Sciatic nerve (tissue), 2 donors: ENCODE measurements at places on chromosomes 12 and 14. TPM values are rescaled to one million over a fixed set of nuclear protein-coding genes. Genes with fewer than 3 reads are reported as not detected.

DNA sequence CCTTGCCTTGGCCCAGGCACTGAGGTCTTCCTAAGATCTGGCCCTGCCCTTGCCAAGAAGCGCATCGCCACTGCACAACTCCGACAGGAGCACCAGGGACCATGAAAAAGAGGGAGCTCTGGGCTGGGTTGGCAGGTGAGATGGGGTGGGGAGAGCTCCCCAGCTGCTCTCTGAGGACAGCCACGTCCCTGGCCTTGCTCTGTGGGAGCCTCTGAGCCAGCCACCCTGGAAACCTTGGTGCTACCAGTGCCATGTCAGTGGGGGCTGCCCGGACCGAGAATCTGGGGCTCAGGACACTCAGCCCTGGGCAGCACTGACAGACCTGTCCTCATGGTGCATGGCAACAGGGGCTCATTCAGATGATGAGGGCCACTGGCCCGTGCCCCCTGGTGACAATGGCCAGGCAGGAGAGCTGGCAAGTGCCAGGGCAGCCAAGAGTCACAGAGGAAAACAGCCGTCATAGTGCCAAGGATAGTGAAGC is 134.8 kb downstream of the ZFP36L1 start:
- DNase-seq: peak; percentile 50

GRCh38 chr12:131137836-131138637 is 184.3 kb downstream of the ADGRD1 start:
- DNase-seq: no peak

- DNase-seq: no peak
These were observed 362.9 kb downstream of the EMP1 start for GRCh38 chr12:13559318-13559978.

DNA sequence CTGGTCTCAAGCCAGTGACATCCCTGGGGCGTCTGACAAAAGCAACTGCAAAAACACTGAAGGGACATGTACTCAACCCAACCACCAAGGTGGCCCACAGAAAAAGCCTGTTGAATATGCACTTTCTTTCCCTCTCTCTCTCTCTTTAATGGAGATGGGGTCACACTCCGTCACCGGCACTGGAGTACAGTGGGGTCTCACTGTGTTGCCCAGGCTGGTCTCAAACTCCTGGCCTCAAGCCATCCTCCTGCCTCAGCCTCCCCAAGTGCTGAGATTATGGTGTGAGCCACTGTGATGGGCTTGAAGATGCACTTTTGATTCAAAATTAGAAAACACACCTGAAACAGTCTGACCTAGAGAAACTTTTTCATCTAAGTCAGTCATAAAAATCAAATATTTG is 7.2 kb upstream of the CD27 start:
- peak; percentile 43 for DNase-seq

DNA sequence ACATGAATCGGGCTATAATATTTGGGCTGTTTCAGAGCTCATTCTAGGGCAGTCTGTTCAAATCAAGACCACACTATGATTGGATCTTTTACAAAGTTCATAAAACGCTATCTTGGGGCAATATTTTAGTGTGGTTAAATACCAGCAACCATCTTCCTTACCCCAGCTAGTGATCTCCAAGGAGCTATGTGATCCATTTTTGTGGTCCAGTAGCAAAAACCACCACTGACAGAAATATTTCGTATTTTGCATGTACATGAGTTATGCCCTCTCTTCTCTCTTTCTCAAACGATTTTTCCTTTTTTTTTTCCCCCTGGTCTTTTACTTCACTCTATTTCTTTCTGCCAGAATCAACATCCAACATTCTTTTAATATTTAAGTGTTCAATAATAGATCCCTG is 280.6 kb upstream of the KITLG start:
- DNase-seq: no peak

DNA sequence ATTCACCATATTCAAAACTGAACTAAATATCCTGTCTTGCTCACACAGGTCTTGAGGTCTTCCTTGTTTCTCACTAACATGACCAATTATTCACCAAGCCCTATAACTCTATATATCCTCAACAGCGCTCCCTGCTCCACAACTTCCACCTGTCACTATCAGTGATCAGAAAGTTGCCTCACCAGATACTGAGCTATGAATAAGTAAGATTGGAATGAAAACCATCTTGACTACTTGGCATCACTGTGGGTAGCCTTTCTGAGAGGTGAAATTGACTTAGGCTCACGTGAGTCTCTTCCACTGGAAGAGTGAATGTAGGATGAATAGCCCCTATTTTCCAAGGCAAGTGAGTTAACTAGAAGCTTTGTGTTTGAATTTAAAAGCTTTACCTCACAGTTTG is 167.1 kb downstream of the PIK3C2G start:
- no peak for DNase-seq

LBHD2 gene
- total RNA-seq: not detected

VRTN gene
- not detected for total RNA-seq
